ENCODE measurements at places on chromosomes 13 and 19. TPM values are rescaled to one million over a fixed set of nuclear protein-coding genes. Genes with fewer than 3 reads are reported as not detected.

ZNF615 gene
- 3.5 TPM for total RNA-seq

MBD3L3 gene
- total RNA-seq: not detected

F7 gene
- not detected for total RNA-seq

GARIN5A gene
- total RNA-seq: not detected

FCAR gene
- total RNA-seq: not detected

DNA sequence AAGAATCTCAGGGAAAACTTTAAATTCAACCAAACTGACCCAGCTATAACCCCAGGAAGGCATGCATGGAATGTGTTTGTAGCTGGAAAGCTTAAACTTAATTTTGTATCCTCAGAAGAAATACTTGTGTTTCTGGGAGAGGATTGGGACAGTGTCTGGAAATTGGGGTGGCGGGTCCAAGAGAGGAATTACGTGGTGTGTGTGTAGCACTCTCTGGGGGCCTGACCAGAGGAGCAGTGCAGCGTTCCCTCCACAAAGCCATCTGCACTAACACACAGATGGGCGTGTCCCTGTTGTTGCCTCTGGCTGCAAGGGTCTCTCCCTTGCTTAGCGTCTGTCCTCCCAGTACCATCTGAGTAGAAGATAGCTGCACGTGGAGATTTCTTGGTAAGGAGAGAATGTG is 6.4 kb downstream of the GARRE1 start:
- H3K4me1 ChIP-seq: peaks cover 52% of the 10 kb centered on the region
- H3K27me3 ChIP-seq: no peaks in the 10 kb centered on the region
- peaks cover 4% of the 10 kb centered on the region for H3K36me3 ChIP-seq
- DNase-seq: peak; percentile 60

- H3K4me1 ChIP-seq: peaks cover 6% of the 10 kb centered on the region
- no peak overlapping the region for H3K27ac ChIP-seq
- no peaks in the 10 kb centered on the region for H3K27me3 ChIP-seq
- H3K36me3 ChIP-seq: peaks cover 31% of the 10 kb centered on the region
- no peak for DNase-seq
- no peak overlapping the region for H3K4me3 ChIP-seq
Observed at GRCh38 chr19:50387176-50387867, 3.2 kb downstream of the POLD1 start.

DNA sequence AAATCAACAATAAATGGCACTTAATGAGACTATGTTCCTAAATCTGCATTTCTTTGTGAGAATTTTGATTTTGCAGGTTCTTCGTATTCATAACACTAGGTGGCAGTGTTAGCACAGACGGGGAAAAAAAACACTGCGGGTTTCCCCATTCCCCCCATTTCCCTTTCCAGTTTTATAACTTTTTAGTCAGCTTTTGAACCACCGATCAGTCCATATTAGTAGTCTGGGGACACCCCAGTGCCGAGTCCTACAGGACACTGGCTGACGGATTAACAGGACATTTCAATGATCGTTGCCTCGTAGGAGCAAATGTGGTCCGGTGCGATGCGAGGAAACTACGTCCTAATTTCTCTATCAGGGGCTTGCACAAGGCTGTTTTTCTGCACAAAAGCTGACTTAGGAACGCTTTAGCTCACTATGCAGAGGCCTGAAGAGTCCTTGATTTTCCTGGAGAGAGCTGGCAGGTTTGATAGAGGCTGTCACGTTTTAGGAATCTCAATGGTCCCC is 234.3 kb downstream of the LMO7 start:
- H3K36me3 ChIP-seq: no peaks in the 10 kb centered on the region
- no peaks in the 10 kb centered on the region for H3K4me1 ChIP-seq
- peaks cover 8% of the 10 kb centered on the region for H3K27me3 ChIP-seq
- peak overlapping the region; percentile 36 for H3K4me3 ChIP-seq

DNA sequence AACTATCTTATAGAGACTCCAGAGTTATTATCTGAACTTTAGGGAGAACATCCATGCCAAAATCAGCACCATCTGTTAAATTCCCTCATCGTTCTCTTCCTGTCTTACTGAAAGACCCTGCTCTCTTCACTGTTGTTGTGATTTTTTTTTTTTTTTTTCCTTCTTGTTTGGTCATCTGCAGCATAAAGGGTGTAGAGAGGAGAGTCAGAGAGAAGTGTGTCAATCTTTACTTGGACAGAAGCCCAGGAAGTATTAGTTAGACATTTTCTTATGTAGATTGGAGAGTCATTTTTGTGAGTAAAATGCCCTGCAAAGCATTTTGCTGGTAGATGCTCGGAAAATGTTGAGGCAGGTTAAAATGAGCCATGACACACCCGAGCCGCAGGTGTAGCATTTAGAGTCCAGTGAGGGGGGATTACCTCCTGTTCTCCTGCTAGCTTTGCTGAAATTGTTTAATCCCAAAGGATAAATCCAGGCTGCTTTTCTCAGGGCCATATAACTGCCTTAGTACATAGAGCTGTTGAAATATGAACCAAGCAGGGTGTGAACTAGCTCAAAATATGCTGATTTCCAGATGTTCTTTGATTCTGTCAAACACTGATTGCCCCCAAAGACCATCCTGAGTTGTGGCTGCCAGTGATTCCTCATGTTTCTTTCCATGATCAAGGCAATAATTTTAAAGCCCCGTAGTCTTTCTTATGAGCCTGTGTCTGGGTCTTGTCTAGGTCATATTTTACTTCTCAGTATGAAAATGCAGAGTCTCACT is 143.5 kb downstream of the DCT start:
- no peaks in the 10 kb centered on the region for H3K27me3 ChIP-seq
- no peak overlapping the region for H3K4me3 ChIP-seq
- no peaks in the 10 kb centered on the region for H3K36me3 ChIP-seq
- no peaks in the 10 kb centered on the region for H3K4me1 ChIP-seq

GRCh38 chr19:55136399-55137102 is 12.5 kb downstream of the TNNT1 start:
- H3K27ac ChIP-seq: no peak overlapping the region
- H3K27me3 ChIP-seq: peaks cover 38% of the 10 kb centered on the region
- no peaks in the 10 kb centered on the region for H3K4me1 ChIP-seq
- no peak overlapping the region for H3K4me3 ChIP-seq
- no peaks in the 10 kb centered on the region for H3K36me3 ChIP-seq
- no peak for DNase-seq

Data from SJSA1 (cell line).